ENCODE measurements at places on chromosomes 13 and 19. TPM values are rescaled to one million over a fixed set of nuclear protein-coding genes. Genes with fewer than 3 reads are reported as not detected.

GRCh38 chr13:27774651-27775050, 17.6 kb upstream of the GSX1 start:
- H3K27ac ChIP-seq = no peak overlapping the region
- H3K36me3 ChIP-seq = no peaks in the 10 kb centered on the region
- no peak for DNase-seq
- H3K27me3 ChIP-seq = peaks cover 32% of the 10 kb centered on the region
- no peaks in the 10 kb centered on the region for H3K4me1 ChIP-seq
- H3K4me3 ChIP-seq = no peak overlapping the region

GRCh38 chr13:46348961-46349360, 38.1 kb downstream of the RUBCNL start:
- peaks cover 3% of the 10 kb centered on the region for H3K36me3 ChIP-seq
- H3K4me3 ChIP-seq = no peak overlapping the region
- peaks cover 2% of the 10 kb centered on the region for H3K27me3 ChIP-seq
- DNase-seq = no peak
- no peak overlapping the region for H3K27ac ChIP-seq

DNA sequence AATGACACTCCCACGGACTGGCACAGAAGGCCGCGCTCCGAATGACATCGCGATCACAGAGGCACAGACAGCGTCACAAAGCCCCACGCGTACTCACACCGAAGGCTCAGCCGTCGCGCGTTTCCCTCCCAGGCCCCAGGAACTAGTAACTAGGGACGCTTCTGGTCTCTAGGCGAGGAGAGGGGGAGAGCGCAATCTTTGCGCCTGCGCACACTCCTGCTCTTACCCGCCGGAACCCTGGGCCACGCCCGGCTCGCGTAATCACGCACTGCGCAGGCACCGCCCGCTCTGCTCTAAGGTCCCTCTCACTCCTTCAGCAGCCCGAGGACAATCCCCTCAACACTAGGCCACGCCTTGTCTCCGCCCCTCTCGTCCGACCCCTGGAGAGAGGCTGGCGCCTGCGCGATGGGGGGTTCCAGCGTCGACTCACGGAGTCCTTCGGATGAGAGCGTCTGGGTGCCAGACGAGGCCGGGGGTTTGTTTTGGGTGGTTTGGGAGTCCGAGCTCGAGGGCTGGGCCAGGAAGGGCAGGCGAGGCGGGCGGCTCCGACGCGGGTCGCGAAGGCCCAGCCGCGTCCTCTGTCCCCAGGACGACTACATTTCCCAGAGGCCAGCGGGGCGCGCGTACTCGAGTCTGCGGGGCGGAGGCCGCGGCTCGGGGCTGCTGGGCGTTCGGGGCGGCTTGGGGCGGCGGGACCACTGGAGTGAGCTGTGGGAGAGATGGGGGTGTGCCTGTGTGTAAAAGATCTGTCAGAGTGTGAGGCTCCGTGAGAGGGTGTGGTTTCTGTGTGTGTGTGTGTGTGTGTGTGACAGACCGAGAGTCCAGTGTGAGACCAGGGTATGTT, at the start of gene ZNF471:
Gene ZNF471 (plus strand): TSS at position 410 of the 844 bp plus-strand sequence. CDS start 3,717 bp downstream, outside the sequence.
- peaks cover 4% of the 10 kb centered on the region for H3K4me1 ChIP-seq
- no peak within 1 kb of the TSS for H3K4me3 ChIP-seq

GRCh38 chr13:80458543-80458942, 117.6 kb upstream of the SPRY2 start:
- no peaks in the 10 kb centered on the region for H3K4me1 ChIP-seq
- no peaks in the 10 kb centered on the region for H3K27me3 ChIP-seq
- H3K36me3 ChIP-seq = no peaks in the 10 kb centered on the region
- no peak for DNase-seq
- no peak overlapping the region for H3K27ac ChIP-seq
- H3K4me3 ChIP-seq = no peak overlapping the region

GRCh38 chr19:38059897-38060296, 152.9 kb downstream of the SIPA1L3 start:
- no peak overlapping the region for H3K4me3 ChIP-seq
- peaks cover 8% of the 10 kb centered on the region for H3K4me1 ChIP-seq
- peak; percentile 29 for DNase-seq

DNA sequence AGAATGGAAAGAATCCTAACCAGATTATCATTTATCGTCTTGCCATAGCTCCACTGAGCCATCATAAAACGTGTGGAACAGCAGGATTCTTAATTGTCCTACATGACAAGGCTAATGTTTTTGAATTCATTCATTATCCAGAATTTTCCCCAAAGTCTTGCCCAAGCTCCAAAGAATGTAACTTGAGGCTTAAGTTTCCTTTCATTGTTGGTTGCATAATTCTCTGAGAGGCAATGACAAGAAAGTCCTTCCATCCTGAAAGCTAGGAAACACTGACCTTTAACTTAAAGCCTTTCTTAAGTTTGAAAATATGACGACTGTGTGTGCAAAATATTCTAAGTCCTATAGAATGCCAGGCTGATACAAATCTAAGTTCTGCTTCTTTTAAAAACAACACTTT, 546.1 kb downstream of the SUCLA2 start:
- H3K27me3 ChIP-seq = no peaks in the 10 kb centered on the region
- DNase-seq = no peak
- H3K4me3 ChIP-seq = no peak overlapping the region
- H3K4me1 ChIP-seq = no peaks in the 10 kb centered on the region
- no peak overlapping the region for H3K27ac ChIP-seq

DNA sequence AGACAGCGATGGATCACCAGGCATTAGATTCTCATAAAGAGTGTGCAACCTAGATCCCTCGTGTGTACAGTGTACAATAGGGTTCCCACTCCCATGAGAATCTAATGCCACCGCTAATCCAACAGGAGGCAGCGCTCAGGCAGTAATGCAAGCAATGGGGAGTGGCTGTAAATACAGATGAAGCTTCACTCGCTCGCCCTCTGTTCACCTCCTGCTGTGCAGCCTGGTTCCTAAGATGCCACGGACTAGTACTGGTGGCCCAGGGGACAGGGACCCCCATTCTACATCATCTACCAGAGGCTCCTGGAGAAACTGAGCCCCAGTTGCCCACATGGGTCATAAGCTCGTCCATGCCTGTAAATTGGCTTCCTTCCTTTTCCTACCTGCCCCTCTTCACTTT, 8.0 kb downstream of the CLEC4M start:
- no peak overlapping the region for H3K4me3 ChIP-seq
- H3K27me3 ChIP-seq = peaks cover 17% of the 10 kb centered on the region
- H3K27ac ChIP-seq = no peak overlapping the region
- DNase-seq = no peak
- no peaks in the 10 kb centered on the region for H3K36me3 ChIP-seq
- H3K4me1 ChIP-seq = peaks cover 12% of the 10 kb centered on the region

DNA sequence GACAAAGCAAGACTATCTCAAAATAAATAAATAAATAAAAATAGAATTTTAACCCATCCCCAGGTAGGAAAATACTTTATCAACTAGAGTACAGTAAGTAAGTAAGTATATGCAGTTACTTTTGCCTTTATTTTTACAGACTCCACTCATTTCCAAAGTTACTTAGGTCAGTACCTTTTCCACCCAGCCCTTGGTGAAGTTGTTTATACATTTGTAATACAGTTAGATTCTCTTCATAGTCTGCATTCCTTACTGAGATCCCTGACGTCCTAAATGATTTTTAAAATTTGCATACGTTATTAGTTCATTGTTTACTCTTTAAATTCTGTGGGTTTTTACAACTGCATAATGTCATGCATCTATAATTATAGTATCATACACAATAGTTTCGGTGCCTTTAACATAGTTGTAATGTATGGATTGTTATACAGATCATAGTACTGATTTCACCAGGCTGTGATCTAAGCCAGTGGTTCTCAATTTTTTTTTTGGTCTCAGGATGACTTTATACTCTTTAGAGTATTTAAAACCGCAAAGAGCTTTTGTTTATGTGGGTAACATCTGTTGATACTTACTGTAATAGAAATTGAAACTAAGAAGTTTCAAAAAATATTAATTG, 10.4 kb downstream of the SETDB2 start:
- no peak for DNase-seq
- H3K36me3 ChIP-seq = peaks cover 35% of the 10 kb centered on the region
- H3K4me3 ChIP-seq = peak overlapping the region; percentile 7

GRCh38 chr19:750640-751423, at the start of gene MISP:
TSS of gene MISP (plus strand) at chr19:751112. CDS start at chr19:756947, 5,835 bp downstream.
- H3K36me3 ChIP-seq = no peaks in the 10 kb centered on the region
- H3K27me3 ChIP-seq = no peaks in the 10 kb centered on the region
- no peak for DNase-seq
- H3K4me3 ChIP-seq = no peak within 1 kb of the TSS
- no peaks in the 10 kb centered on the region for H3K4me1 ChIP-seq

- H3K4me3 ChIP-seq = no peak overlapping the region
- H3K27me3 ChIP-seq = no peaks in the 10 kb centered on the region
- H3K4me1 ChIP-seq = no peaks in the 10 kb centered on the region
- H3K36me3 ChIP-seq = no peaks in the 10 kb centered on the region
These were observed 315.7 kb upstream of the SLITRK5 start for GRCh38 chr13:87355451-87355850.

GRCh38 chr13:75222031-75222430, 259.9 kb downstream of the TBC1D4 start:
- peaks cover 15% of the 10 kb centered on the region for H3K27me3 ChIP-seq
- H3K4me1 ChIP-seq = peaks cover 15% of the 10 kb centered on the region
- H3K4me3 ChIP-seq = no peak overlapping the region
- no peaks in the 10 kb centered on the region for H3K36me3 ChIP-seq
- no peak for DNase-seq

DNA sequence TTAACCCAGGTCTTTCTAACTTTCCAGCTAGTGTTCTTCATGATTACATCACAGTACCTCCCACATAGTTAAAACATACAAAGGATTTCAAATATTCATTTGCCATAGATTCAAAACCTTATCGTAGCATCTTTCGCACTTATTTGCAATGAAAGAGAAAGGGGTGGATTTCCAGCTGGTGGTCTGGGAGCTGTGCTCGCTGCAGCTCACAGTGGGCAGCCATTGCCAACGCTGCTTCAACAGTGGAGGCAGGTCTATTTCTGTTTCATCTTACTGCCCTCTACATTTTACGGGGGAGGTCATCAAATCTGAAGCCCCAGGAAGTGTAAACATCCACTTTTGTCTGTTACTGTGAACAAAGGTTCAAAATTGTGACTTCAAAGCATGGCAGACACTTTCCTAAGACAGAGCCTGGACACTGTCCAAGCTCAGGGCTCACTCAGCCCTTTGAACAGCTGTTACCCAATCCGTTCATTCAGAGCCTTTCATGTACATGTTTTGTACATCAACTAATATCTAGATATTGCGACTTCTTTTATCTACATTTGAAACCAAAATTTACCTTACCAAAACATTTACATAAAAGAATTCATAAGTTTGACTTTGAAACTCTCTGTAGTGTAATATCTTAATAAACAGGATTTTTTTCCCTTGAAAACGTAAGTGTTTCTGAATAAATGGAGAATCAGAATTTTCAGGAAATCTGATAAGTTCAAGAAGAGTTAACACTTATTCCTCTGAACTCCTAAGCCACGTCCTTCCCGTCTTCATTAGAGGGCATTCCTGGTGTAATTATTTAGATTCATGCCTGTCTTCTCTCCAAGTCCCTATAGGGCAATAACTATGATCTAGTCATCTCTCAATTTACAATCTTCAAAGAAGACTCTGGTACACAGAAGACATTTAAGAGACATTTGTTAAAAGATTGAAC, 25.1 kb downstream of the STARD13 start:
- no peak for DNase-seq
- H3K36me3 ChIP-seq = no peaks in the 10 kb centered on the region
- H3K4me1 ChIP-seq = no peaks in the 10 kb centered on the region
- no peak overlapping the region for H3K27ac ChIP-seq

DNA sequence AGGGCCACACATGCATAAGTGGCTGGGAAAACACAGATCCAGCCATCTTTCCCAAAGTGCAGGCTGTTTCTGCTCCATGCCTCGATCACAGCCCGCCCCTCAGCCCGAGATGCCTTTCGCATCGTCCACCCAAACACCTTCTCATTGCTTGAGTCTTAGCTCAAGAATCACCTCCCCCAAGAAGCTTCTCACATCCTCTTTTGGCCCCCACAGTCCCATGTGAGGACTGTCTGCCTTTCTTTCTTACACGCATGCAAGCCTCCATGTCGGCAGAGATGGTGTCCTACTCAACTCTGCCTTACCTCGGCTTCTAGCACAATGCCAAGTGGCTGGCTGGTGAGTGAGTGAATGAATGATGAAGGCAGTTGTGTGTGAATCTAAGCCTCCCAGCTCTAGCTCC, 18.1 kb upstream of the GSX1 start:
- peaks cover 33% of the 10 kb centered on the region for H3K27me3 ChIP-seq
- H3K36me3 ChIP-seq = no peaks in the 10 kb centered on the region
- no peak for DNase-seq
- H3K27ac ChIP-seq = no peak overlapping the region
- no peak overlapping the region for H3K4me3 ChIP-seq

DNA sequence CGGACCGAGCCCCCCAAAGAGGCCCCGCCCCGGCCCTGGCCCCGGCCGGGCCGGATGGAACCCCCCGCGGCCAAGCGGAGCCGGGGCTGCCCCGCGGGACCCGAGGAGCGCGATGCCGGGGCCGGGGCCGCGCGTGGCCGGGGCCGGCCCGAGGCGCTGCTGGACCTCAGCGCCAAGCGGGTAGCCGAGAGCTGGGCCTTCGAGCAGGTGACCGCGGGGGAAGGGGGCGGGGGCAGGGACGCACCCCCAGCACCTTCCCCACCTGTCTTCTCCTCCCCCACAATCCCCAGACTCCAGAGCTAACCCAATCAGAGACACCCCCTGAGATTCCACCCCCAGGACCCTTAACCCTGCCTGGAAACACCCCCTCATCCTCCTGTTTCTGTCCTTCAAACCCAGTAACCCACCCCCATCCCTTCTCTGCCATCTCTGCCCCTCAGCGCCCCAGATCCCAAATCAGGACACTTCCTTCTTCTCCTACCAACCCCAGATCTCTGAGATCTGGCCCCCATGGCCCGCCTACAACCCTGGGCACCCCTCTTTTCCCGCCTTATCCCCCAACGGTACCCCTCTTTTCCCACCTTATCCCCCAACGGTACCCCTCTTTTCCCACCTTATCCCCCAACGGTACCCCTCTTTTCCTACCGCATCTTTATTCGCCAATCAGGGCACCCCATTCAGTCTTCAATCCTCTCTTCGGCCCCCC, 505 bp downstream of the ZSWIM4 start:
- peak overlapping the region; percentile 99 for H3K4me3 ChIP-seq
- no peak for DNase-seq
- H3K4me1 ChIP-seq = peaks cover 29% of the 10 kb centered on the region

- H3K36me3 ChIP-seq = no peaks in the 10 kb centered on the region
- H3K27ac ChIP-seq = no peak overlapping the region
- no peaks in the 10 kb centered on the region for H3K27me3 ChIP-seq
- DNase-seq = no peak
- H3K4me1 ChIP-seq = no peaks in the 10 kb centered on the region
These were observed 226.7 kb upstream of the TSHZ3 start for GRCh38 chr19:31575846-31576335.

GRCh38 chr19:5002143-5002542, 33.2 kb downstream of the KDM4B start:
- DNase-seq = no peak
- no peaks in the 10 kb centered on the region for H3K4me1 ChIP-seq
- H3K27ac ChIP-seq = no peak overlapping the region
- no peak overlapping the region for H3K4me3 ChIP-seq

GRCh38 chr13:50617134-50617721, 226.3 kb downstream of the DLEU7 start:
- no peak for DNase-seq
- no peaks in the 10 kb centered on the region for H3K36me3 ChIP-seq
- peaks cover 7% of the 10 kb centered on the region for H3K4me1 ChIP-seq
- H3K27me3 ChIP-seq = no peaks in the 10 kb centered on the region
- no peak overlapping the region for H3K4me3 ChIP-seq

Gene SPACA4
- total RNA-seq = not detected

Gene ENOX1
- 0.25 TPM for total RNA-seq

Gene CEACAM16
- total RNA-seq = not detected

Gene PCDH9
- not detected for total RNA-seq

Gene FBXO27
- 0.18 TPM for total RNA-seq

Gene ZNF442
- 0.86 TPM for total RNA-seq

Gene ZNF93
- total RNA-seq = 11.7 TPM

Gene LSM4
- 180 TPM for total RNA-seq

Gene ZNF320
- total RNA-seq = 4.0 TPM

Data from activated CD4-positive, alpha-beta memory T cell treated with anti-CD3 and anti-CD28 coated beads, Interleukin-2, amount 10 ng/mL, durations not matched to agents 7 days and 5 days (primary cell).